ENCODE measurements at places on chromosomes 5 and 9.

GRCh38 chr5:106167766-106168165 lies 1503.0 kb downstream of the EFNA5 start:
- no peak for DNase-seq

DNA sequence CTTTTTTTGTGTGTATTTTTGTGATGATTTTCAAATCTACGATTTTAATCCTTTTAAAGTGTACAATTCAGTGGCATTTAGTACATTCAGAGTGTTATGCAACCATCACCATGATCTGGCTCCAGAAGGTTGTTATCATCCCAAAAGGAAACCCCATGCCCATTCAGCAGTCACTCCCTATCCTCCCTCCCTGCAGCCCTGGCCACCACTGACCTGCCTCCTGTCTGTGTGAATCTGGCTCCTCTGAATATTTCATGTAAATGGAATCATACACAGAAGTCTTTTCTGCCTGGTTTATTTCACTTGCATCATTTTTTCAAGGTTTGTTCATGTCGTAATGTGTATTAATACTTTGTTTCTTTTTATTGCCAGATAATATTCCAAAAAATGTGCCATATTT lies 32.5 kb downstream of the HABP4 start:
- DNase-seq = no peak

GRCh38 chr9:75993434-75993833 lies 103.0 kb downstream of the PCSK5 start:
- DNase-seq = no peak

DNA sequence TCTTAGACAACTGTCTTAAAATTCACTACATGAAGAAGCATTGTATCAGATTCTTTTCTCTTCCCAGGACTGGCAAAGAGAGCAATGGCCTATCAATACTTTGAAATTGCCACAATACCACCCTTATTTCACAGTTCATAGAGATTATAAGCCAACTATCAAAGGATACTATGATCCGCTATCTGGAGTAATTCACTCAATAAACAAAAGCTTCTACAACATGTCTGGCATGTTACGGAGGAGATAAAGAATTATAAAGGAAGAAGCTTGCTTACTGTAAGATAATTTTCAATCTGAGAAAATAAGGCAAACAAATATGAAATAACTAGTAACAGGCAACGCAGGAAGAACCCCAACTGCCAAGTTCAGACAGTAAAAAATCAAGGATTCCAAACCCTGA lies 114.8 kb downstream of the GNAQ start:
- DNase-seq = no peak

DNA sequence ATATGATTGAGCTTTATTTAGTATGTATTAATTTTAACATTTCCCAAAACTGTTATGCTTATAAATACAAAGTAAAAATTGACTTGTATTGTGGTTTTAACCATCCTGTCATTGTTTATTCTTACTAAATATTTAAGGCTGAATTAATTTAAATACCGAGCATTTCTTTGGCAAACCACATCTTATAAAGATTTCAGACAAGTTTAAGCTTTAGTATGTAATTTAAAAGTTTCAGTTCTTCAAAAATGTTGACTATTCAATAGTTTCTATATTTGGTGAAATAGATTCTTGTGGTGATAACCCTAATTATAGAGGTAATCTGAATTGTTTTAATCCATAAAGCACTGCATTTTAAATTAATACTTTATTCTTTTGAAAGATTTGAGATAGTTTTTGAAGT lies 65.5 kb downstream of the CCNH start:
- no peak for DNase-seq

GRCh38 chr9:104903609-104904008 lies 24.3 kb downstream of the ABCA1 start:
- no peak for DNase-seq

- no peak for DNase-seq
Measured at GRCh38 chr9:22029231-22029630, 20.1 kb upstream of the CDKN2B start.

DNA sequence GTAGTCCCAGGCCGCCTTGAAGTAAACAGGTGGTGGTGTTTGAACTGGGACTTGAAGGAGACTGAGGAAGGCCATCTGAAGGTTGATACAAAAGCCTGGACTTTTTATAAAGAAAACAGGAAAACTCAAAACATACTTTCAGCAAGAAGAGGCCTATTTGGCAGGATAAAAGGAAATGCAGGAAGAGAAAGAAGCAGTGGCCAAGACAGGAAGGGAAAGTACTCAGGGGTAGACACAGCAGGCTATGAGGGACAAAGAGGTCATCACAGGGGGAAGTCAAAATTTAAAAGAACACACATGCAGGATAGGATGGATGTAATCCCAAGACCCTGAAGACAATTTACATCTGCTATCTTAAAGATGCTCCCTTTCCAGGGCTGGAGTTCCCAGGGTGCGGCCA lies 13.0 kb downstream of the TLE1 start:
- no peak for DNase-seq
